ENCODE measurements at places on chromosomes 6 and 20. TPM values are rescaled to one million over a fixed set of nuclear protein-coding genes. Genes with fewer than 3 reads are reported as not detected.

UBE2C gene
- total RNA-seq = 1.1 TPM

ZNF165 gene
- total RNA-seq = 0.56 TPM

DNA sequence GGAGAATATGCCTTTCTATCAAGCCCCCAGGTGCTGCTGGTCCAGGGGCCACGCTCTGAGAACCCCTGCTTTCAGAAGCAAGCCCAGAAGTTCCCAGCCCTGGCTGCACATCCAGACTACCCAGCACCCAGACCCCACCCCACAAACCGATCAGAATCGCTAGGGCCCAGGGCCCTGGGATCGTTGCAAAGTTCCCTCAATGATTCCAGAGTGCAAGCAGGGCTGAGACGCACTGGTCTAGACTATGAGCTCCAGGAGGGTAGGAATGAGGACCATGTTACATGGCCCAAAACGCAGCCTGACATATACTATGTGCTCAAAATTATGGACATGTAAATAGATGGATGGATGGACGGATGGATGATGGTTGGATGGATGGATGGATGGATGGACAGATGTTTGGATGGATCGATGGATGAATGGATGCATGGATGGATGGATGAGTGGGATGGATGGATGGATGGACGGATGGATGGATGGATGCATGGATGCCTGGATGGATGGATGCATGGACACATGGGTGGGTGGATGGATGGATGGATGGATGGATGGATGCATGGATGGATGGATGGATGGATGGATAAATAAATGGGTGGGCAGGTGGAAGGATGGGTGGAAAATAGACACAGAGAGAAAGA, 194.1 kb downstream of the PREX1 start:
- DNase-seq = no peak

DNA sequence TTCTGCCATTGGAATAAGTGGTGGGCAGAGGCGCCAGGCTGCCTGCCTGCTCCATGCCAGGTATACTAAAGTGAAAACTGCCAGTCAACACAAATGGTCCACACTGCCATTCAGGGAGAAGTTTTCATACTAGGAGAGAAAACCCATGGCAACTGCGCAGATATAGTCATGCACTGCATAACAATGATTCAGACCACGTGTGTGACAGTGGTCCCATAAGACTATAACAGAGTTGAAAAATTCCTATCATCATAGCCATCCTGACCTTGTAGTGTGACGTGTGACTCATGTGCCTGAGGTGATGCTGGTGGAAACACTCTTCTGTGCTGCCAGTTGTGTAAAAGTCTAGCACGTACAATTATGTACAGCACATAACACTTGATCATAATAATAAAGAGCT, 25.1 kb downstream of the ZC3H12D start:
- no peak for DNase-seq

- no peak for DNase-seq
Observed at GRCh38 chr6:36075656-36076055, 48.0 kb downstream of the MAPK14 start.
